Astrocyte (in vitro differentiated cells and primary cell): ENCODE measurements at places on chromosomes 6 and 20.

DNA sequence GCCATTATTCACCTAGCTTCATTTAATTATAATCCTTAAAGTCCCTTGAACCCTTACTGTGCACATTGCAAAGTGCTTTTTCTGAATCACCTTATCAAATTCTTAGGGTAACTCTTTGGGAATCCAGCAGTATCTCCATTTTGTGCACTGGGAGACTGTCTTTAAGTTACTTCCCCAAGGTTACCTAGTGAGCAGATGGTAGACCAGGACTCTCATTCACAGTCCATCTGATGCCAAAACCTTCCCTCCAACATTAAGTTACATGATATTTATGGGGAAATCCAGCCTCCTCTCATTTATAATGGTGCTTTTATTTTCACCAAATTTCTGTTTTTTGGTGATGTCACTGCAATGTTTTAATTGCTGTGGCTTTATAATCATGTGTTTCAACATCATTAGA, 75.7 kb downstream of the NCOA7 start:
- DNase-seq: no peak

DNA sequence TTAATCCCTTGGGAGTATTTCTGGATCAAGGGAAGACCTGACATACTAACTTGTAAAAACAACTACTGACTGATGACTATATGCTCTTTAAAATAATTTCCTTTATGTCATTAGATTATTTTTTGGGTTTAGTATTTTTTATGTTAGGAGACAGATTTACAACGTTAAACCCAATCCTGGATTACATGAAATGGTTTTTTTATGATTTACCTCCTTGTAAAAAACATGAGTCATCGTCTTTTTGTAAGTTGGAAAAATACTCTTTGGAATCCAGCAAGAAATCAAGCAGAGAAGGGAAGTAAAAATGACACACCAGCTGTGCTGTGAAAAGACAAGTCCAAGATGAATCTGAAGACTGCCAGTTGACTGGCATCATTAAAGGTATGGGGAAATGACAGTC, 6.7 kb downstream of the STK4 start:
- DNase-seq: no peak

DNA sequence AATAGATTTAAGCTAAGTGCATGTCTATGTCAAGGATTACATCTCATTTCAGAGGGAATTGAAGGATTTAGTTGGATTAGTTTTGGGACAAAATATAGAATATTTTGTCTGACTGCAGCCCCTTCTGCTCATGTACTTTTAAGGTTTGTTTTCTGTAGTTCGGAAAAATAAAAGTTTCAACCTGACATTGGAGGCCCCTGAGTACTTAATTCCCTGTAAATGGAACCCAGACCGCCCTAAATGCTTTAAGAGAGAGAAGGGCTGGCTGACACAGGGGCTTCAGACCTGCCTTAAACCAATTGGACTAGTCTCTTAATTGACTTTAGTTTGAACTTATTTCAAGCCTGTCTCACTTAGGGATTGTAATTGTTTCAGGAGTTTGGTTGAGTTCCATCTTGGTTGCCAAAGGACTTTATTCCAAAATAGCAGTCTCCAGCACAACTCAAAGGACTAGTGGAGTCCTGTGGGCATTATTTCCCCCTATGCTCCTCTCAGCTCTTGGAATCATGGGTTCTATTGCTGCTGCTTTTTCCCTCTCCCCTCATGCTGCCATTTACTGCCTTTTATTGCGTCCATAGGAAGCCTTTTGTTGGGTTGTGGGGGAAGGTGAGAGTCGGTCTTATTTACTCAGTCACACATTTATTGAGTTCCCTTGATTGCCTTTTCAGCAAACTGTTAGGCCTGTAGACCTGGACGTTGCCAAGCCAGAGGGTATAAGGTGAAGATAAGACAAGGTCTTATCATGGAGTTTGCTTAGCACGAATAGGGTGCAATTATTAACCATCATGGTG, 14.5 kb downstream of the BRD2 start:
- DNase-seq: no peak

- peak; percentile 72 for DNase-seq
Observed at GRCh38 chr6:4647414-4648365, 128.5 kb upstream of the CDYL start.

DNA sequence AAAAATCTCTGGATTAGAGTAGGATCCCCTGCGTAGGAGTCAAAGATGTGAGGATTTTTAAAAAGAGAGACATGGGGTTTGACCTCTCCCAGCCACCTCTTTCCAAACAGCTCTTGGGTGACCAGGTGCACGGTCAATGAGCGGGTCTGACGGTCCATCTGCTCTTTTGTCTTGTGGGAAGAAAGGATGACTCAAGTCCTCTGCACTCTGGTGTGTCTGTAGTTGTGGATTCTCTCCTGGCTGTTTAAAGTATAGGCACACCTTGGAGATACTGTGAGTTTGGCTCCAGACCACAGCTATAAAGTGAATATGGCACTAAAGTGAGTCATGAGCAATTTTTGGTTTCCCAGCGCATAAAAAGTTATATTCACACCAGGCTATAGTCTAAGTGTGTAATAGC, 209.8 kb downstream of the BMP7 start:
- no peak for DNase-seq
